ENCODE measurements at places on chromosomes 7 and 10. TPM values are rescaled to one million over a fixed set of nuclear protein-coding genes. Genes with fewer than 3 reads are reported as not detected.

DNA sequence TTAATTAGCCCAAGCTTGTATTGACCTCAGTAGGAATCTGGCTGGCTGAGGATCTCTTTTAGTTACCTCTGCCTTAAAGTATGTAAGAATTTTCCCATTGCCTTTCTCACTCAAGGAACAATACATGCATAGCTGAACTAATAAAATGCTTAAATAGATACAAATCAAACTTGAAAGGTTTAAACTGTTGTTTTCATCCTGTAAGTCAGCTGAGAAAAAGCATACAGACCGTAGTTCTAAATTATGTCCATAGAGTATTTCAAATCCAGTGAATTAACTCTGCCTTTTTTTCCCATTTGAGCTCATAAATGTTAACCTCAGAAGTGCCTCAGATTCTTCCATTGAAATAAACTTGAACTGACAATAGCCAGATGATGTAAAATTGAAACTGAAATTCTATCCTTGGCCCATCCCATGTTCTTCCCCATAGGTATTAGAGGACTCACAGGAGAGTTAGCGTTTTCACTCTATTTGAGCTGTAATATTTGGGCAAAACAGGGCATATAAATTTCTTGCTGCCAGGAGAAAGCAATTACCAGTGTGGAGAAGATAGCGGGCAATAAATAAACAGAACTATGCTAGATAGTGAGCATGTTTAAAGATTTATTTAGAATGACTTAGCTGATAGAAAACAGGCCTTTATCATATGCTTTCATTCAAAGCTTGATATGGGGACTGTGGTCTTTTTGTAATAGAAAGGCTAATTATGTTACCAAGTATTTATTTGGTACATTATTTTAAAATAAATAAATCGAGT, 163.7 kb downstream of the WNT2 start:
- DNase-seq = no peak

DNA sequence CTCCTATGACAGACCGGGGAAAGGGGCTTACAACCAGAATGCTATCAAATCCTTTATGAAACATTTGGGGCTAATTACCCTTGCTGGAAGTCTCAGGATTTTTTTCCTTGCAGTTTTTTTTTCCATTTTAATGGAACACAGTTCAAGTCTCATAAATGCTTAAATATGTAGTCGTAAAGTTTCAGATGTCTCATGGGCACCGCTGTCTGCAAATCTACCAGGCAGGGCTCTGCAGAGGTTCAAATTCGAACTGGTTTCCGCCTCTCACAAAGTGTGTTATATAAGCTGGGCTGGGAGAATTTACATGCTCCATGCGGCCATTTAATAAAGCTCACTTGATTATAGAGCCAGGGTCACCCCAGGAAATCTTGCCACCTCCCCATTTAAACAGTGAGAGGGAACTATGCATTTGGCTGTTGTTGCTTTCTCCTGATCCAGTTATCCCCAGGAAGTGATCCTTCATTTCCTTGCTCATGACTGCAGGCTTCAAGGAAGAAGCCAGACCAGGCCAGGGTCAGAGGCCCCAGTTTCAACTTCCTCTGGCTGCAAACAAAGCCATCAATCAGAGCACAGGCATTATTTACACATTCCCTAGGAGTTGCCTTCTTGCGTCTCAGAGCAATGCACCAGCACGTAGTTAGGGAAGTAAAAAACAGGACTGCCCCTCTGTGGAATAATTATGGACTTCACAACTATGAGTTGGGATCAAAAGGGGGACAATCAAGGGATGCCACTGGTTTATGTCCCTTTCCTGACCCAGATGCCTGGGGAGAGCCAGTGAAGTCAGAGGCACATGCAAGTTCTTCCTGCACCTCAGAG, 358.8 kb downstream of the PRPF18 start:
- no peak for DNase-seq

- no peak for DNase-seq
Measured at GRCh38 chr7:1750541-1751021, 80.5 kb downstream of the ELFN1 start.

- DNase-seq = no peak
Measured at GRCh38 chr10:16910793-16911164, 93.6 kb upstream of the RSU1 start.

- DNase-seq = no peak
Measured at GRCh38 chr7:57210212-57210611, 78.0 kb upstream of the ZNF479 start.

DNA sequence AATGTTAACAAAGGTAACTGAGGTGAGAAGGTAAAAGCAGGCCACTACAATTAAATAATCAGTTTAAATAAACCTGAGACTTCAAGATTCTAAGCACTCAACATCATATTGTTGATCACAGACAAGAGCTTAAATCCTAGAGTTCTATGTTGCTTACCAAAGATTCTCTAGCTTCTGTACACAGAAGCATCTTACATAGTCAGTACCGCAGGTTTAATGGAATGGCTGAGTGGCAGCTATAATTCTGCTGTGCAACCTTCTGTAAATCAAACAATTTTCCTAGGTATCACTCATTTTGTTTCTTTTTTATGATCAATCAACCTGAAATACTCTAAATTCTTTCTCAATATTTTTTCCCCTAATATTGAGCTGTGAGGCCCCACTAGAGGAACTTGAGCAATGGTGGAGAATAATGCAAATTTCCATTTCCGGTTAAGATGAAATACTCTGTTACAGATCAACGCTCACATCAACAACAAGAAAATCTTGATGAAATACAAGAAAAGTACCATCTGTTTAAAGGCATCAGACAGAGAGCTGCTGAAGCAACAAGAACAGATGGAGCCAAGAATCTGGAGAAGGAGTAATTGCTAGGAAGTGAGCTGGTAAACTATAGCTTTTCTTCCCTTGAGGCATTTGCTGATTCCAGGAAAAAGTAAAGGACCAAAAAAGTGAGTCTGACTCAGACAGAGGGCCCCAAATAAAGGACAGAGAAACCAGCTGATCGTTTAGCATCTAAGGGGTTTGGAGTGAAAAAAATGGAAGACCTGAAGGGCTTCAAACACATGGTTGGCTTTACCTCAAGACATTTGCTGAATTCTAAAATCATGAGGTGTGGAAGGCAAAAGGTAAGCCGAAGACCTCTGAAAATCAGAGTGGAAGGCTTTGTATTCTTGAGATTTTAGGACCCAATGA, 22.6 kb downstream of the PNPLA8 start:
- no peak for DNase-seq

DNA sequence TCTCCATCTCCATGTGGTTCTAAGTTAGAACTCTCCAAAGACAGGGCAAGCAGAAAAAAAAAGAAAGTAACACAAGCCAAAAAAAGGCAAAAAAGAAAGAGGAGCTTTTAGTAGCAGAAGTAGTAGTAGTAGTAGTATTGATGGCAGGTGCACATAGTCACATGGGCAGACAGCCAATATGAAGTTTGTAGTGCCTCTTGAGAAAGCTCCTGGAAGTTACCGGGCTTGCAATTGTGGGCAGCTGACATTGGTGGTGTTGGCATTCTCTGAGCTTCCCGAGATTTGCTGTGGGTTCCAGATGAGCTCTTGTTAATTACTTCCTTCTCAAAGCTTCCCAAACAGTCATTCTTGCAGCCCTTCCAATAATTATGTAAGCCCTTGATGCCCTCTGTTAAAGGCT, 1128.5 kb downstream of the TYW1 start:
- no peak for DNase-seq

GRCh38 chr7:137931823-137932222, 70.1 kb downstream of the CREB3L2 start:
- no peak for DNase-seq

DNA sequence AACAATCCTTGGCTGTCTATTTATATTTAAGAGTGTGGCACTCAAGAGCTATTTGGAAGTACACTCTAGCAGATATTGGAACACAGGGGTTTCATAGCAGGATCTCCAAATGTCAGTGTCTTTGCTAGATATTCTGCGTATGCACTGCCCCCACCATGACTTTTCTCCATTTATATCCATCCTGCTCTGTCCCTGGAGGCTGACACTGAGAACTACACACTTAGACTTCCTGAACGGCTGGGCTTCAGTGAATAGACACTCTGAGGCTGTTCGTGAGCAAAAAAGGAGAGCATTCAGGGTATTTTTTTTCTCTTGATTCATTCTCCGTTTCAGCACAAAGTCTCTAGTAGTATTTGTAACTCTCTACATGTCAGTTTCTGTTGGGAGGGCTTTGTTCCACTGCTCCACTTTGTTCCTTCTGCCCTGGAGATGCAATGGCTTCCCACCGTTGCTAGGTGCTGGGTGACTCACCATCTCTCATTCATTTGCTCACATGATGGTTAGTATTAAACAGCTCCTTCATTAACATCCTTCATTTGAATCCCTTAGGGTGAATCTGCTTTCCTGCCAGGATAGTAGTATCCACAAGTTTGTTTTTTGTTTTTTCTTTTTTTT, 155.9 kb upstream of the SLC13A1 start:
- no peak for DNase-seq

GRCh38 chr7:125654076-125654475, 724.5 kb upstream of the POT1 start:
- no peak for DNase-seq

- DNase-seq = no peak
Measured at GRCh38 chr10:17811146-17811865, 2.2 kb downstream of the MRC1 start.

DNA sequence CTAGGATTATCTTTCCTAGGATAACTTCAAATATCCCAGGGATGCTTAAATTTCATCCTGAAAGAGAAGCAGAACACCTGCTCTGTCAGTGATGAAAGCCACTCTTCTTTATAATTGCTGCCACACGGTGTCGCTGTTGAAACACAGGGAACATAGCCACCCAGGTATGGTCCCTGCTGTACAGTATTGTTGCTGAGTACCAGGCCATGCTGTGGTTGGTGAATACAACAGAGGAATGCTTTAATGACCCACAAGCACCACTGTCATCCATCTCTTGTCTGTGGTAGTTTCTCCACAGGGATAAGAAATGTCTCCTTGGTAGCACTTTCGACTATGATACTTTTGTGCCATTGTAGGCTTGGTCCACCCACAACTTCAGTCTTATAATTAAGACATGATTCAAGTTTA, 70.6 kb upstream of the STARD3NL start:
- peak; percentile 39 for DNase-seq

GRCh38 chr10:58512491-58513187, at the start of gene BICC1:
BICC1 (plus strand) TSS chr10:58512872; CDS start chr10:58513144, 272 bp downstream.
- DNase-seq = no peak

- DNase-seq = no peak
Measured at GRCh38 chr7:92451645-92452044, 4.4 kb downstream of the GATAD1 start.

- DNase-seq = no peak
Measured at GRCh38 chr10:48494611-48495010, 110.3 kb downstream of the ARHGAP22 start.

GRCh38 chr7:12970626-12971025, 283.2 kb downstream of the ARL4A start:
- DNase-seq = no peak

GRCh38 chr10:128551475-128551874, 425.3 kb upstream of the MKI67 start:
- DNase-seq = no peak

DNA sequence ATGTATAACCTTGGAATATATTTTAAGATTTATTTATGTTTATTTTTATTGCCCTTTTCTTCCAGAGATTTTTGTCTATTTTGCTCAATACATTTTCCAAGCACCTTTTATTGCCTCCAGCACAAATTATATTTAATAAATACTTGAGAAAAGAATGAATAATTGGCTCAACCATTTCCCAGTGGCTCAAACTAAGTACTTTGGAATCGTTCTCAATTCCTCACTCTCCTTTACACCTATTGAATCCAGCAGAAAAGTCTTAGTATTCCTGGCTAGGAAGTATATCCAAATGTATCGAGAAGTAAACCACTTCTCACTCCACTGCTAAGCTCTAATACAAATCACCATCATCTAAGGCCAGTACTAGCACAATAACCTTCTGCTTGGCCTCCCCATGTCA, 276.1 kb downstream of the NEBL start:
- no peak for DNase-seq

GRCh38 chr7:36054637-36055036, 98.4 kb upstream of the EEPD1 start:
- no peak for DNase-seq

- no peak for DNase-seq
Measured at GRCh38 chr7:26553582-26553981, 261.9 kb downstream of the SNX10 start.

- no peak for DNase-seq
Measured at GRCh38 chr7:138481447-138482380, 21.7 kb downstream of the TRIM24 start.

DNA sequence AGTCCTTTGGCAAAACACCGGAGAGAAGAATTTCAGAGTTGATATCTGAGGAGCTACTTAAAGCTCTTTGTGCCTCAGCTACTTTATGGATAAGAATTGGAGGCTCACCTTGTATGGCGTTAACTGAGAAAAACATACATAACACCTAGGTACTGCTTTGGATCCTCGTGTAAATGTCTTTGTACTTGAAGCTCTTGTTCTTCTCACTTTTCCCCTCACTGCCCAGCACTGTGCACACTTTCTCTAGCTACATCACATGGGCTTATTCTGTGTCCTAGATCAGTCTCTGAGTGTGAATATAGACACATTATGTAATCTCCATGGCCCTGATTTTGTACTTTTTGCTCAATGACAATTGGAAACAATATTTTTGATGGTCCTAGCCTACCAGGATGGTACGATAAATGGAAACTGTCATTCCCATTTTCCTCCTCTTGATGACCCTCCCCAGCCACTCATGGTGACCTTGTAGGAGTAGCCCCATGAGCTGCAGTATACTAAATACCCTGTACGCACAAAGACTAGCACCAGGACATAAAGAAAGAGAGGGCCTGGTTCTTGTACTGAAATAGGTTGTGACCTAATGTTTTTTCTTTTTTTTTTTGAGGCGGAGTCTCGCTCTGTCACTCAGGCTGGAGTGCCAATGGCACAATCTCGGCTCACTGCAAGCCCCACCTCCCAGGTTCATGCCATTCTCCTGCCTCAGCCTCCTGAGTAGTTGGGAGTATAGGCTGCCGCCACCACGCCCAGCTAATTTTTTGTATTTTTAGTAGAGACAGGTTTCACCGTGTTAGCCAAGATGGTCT, 22.1 kb downstream of the STAMBPL1 start:
- no peak for DNase-seq

PHKG1 gene
- total RNA-seq = 1.2 TPM

UNCX gene
- total RNA-seq = not detected

ATOH7 gene
- total RNA-seq = not detected

EVX1 gene
- not detected for total RNA-seq

AMPH gene
- not detected for total RNA-seq

FANK1 gene
- total RNA-seq = 0.44 TPM

SPDYE6 gene
- not detected for total RNA-seq

MRPS33 gene
- 114 TPM for total RNA-seq

PCLO gene
- not detected for total RNA-seq

PON1 gene
- total RNA-seq = not detected

NYAP1 gene
- total RNA-seq = 0.13 TPM

BICC1 gene
- total RNA-seq = not detected

TRPV6 gene
- total RNA-seq = not detected

Data from CD8-positive, alpha-beta memory T cell (primary cell).